ENCODE measurements at places on chromosomes 3 and 15.

DNA sequence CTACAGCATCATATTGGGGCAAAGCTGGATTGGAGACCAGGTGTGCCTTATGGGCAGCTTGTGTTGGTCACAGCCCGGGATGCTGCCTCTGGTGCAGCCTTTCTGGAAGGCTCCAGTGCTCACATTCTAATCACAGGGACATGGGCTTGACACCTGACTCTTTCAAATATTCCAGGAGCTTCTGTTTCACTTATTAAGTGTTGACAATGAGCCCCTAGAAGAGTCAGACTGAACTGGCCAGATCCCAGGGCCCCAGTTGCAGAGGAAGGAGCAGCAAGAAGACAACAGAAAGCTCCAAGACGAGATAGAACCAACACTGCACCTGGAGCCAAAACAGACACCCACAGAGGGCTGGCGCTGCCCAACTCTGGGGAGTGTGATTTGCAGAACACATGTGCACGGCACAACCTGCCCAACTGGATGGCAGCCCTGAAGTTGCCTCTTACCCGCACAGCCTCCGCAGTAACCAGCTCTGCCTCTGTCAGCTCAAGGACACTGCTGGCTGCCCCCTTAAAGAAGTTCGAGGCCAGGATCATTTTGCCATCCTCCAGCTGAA lies 30.3 kb downstream of the ALDH1L1 start:
- no peak for DNase-seq

- DNase-seq, result no peak
These were observed 27.1 kb downstream of the CLRN1 start for GRCh38 chr3:150945226-150946032.

GRCh38 chr15:50358845-50359244 lies 3.8 kb upstream of the GABPB1 start:
- DNase-seq, result no peak

- no peak for DNase-seq
These were observed 98.7 kb upstream of the BFSP2 start for GRCh38 chr3:133301194-133301593.

- no peak for DNase-seq
These were observed 254.6 kb upstream of the SOX14 start for GRCh38 chr3:137509354-137510045.

DNA sequence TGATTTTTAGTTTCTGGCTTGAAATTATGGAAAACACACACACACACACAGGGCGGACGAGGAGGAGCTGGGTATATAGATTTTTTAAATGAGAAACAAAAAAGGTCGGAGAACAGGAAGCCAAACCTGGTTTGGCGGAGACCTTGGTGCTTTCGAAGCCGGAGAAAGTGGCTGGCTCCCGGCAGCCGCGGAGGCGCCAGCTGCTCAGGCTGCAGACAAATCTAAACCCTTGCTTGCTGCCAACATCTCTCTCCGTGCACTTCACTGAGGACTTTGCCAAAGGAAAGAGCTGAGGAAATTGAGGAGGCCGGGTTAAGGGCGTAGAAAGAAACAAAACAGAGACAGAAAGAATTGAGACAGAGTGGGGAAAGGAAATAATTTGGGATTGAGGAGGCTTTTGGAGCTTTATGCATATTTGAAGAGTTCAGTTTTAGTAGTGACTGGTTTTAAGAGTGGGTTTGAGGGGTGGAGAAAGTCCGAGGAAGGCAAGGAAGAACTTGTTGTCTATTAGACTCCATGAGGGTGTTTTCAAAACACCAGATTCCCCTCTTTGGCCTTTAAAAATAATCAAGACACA lies 2.2 kb downstream of the ZIC1 start:
- no peak for DNase-seq
